Activated naive CD4-positive, alpha-beta T cell treated with anti-CD3 and anti-CD28 coated beads, Interleukin-2, amount 50 U/mL, for 72 hours (primary cell): ENCODE measurements at places on chromosomes 13 and 19. TPM values are rescaled to one million over a fixed set of nuclear protein-coding genes. Genes with fewer than 3 reads are reported as not detected.

The ZNF541 gene
- total RNA-seq = 0.31 TPM

The ANGPTL8 gene
- not detected for total RNA-seq

The ZNF274 gene
- total RNA-seq = 19.8 TPM

The CD37 gene
- 166 TPM for total RNA-seq
